ENCODE measurements at places on chromosomes 2 and 18.
A peak's percentile ranks its signal among the peaks of the same experiment; 100 is the strongest.

DNA sequence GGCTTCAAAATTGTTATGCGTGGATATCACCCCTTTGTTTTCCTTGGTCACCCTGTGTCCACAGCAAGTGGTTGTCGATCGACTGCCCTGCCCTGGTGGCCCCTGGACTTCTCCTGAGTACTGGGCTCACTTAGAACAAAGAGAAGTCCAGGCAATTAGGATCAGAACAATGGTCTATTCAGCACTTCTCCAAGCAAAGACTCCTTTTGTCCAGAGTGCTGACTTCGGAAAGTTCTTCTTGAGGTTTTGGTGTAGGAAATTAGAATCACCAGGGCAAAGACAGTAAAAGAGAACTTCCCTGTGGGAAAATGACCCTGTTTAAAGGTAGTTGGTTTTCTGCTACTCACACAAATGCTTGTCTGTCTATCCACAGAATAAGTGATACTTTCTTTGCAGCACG lies 173.9 kb downstream of the FHOD3 start:
- no peak for DNase-seq

DNA sequence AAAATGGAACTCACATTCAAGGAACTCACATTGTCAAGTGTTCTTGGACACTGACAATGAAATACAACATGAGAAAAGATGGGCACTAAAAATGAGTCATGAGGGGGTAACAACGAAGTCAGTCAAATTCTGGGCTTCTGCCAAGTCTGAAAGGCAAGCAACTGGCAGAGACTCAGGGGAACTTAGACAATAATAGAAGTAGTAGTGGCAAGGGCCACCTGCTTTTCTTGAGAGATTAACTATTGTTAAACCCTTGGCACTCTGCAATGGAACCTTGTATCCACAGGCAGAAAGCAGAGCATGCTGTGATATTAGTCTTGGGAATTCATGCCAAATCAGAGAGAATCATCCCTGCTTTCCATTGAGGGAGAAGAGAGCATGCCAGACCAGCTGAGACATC lies 382.6 kb upstream of the CDH2 start:
- DNase-seq: no peak

GRCh38 chr2:185745864-185746859 lies 7.6 kb downstream of the FSIP2 start:
- DNase-seq: no peak

GRCh38 chr2:240705204-240705791 lies 13.6 kb downstream of the AQP12A start:
- DNase-seq: peak; percentile 46

DNA sequence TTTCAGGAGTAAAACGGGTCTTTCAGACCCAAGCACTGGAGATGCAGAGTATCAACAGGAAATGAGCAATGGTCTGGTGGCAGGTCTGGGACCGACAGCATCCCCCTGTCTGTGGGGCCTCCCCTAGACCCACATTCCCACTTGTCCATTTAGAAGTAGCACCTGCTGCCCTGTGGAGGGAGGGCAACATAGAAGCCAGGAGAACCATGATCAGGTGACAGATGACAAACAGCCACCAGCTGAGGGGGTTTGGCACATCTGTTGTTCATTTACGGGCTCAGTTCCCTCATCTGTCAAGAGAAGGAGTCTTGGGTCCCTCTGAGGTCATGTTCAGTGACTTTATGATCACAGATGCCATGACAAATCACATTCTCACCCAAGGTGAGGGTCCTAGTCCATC lies 77.9 kb upstream of the SLC66A3 start:
- no peak for DNase-seq

DNA sequence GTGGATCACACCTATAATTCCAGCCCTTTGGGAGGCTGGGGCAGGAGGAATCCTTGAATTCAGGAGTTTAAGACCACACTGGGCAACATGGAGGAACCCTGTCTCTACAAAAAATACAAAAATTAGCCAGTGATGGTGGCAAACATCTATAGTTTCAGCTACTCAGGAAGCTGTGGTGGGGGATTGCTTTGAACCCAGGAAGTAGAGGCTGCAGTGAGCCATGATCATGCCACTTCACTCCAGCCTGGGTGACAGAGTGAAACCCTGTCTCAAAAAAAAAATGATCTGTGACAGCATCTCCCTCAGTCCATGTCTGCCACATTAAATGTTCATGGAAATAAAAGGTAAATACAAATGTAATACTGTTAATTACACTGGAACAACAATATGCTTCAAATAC lies 121.4 kb upstream of the COL5A2 start:
- DNase-seq: no peak

DNA sequence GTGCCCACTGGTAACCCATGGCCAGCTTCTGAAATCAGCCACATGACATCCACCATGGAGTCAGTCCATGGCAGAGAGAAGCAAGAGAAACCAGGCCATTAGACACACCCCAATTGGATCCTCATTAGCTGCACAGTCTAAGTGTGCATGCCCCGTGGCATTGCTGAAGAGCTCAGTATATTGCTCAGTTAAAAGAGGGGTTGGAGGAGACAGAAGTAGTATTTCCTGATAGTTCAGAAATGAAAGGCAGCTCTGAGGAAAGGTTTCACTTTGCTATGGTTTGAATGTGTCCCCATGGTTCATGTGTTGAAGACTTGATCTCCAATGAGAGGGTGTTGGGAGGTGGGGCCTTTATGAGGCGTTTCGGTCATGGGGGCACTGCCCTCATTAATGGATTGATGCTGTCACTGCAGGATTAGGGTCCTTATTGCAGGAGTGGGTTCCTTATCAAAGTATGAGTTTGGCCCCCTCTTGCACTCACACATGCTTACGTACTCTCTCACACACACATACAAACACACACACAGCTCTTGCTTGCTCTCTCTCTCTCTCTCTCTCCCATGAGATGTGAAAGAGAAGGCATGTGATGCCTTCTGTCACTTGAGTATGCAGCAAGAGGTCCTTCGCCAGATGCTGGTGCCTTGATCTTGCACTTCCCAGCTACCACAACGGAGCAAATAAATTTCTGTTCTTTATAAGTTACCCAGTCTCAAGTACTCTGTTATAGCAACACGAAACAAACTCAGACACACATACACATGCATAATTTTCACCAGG lies 58.0 kb downstream of the TMEM163 start:
- DNase-seq: no peak

DNA sequence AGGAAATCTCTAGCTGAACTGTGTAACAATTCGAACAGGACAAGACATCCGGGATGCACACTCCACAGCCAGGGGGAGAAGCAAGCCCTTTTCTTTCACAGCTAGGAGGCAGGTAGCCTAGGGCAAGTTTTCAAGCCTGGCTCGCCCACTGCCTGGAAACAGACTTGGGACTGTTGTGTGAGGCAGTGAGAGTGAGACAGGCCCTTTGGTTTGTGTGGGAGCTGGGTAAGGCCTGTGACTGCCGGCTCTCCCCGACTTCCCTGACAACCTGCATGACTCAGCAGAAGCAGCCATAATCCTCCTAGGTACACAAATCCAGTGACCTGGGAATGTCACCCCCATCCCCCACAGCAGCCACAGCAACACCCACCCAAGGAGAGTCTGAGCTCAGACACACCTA lies 179.7 kb downstream of the WDPCP start:
- peak; percentile 13 for DNase-seq

GRCh38 chr2:16507655-16508489 lies 157.8 kb downstream of the CYRIA start:
- DNase-seq: peak; percentile 39

DNA sequence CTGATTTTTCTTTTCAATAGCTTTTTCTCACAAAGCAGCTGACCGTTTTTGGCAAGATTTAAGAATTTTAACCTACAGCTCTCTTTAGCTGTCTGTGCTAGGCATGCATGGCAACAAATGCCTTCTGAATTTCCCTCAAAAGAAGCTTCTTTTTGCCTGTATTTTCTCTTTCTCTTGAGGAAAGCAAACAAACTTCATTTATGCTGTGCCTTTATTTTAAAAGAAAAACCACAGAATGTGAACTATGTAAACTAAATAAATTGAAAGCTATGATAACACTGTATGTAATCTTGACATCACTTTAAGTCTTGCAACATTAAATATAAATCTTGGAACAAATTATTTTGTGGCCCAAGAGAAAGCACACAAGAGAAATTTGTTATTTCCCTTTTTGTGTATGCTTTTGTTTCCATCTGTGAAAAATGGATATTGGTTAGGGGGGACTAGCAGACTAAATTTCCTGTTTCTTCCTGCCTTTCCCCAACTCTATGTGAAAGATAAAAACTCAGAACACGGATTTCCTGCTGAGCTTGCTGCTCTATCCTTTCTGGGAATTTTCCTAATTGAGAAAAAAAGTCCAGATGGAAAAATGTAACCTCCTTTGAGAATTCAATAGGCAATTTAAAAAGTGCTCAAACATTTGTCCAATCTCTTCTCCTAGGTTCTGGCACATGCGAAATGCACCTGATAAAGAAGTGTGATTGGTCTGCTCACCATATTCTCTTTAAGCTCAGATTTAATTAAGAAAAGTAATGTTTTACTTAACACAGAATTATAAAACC lies 20.9 kb upstream of the TFPI start:
- no peak for DNase-seq

GRCh38 chr2:53600815-53601214 lies 166.8 kb upstream of the CHAC2 start:
- peak; percentile 41 for DNase-seq

- DNase-seq: no peak
These were observed 95.3 kb downstream of the FSIP2 start for GRCh38 chr2:185833864-185834263.

DNA sequence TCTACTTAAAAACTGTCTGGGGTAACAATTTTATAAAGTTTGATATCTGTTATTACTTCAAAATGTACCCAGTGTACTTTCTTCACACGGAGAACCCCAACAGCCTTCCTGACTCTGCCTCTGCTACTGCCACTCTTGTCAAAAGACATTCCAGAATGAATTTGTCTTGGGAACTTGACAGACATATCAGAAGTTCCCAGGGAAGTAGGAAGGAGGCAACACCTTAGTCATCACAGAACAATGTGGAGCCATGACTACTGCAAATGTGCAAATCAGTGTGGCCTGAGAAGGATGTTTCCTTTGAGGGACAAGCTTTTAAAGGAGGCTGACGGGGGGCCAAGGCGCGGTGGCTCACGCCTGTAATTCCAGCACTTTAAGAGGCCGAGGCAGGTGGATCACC lies 133.8 kb upstream of the RNF152 start:
- no peak for DNase-seq

DNA sequence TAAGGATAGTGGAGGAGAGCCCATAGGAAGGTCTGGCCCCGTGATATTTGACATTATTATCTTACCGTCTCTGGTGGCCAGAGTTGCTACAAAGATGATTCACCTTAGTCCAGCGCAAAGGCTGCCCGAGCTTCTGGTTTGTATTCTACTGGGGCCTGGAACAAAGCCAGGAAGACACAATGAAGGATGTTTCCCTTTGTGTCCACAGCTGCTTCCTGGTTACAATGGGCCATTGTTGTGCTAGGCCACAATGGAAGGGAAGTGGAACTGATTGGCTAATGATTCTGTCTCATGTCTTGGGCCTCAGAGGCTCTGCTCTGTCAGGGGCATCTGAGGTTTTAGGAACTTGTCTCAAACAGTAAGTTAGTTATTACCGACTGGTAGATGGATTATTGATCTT lies 132.2 kb downstream of the TDRD15 start:
- peak; percentile 42 for DNase-seq

DNA sequence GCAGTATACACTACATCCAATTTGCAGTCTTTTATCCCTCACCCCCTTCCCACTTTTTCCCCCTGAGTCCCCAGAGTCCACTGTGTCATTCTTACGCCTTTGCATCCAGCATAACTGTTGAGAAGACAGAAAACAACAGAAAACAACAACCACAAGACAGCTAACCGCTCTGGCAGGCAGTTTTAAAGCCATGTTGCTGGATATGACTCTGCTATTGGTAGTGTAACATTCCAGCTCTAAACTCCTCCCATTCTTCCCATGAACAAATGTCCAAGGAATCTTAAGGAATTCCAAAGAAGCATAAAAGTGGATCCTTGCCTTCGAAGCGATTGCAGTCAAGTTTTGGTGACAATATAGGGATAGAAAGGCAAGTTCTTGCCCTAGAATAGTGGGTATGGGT lies 599.1 kb downstream of the NYAP2 start:
- DNase-seq: no peak

DNA sequence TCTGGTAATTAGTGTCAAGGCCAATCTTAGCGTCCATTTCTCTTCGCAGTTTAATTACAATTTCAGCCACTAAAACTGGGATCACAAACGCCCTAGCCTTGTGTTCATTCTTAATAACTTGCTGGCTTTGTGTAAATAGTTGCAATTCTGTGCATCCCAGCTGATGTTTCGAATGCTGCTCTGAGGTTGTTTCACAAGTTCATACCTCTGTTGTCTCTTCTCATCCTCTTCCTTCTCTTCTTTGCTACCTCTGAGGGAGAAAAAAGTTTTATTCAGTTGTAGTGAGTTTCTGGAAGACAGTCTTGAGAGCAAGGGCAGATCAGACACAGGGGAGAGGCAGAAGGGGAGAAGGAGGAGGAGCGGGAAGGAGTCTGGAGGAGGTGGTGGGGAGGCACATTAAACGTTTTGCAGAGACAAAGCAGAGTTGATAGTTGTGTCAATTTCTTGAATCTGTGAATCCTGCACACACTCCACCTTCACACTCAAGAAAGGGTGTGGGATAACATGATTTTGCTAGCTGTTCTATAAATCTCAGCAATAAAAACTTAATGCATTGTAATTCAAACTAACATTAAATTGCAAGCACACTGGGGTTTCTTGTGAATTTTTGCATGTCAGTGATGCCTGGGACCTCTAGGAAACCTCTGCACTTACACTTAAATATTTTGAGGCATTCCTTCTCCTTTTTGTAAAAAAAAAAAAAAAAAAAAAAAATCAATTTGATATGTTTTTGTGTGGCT lies 6.8 kb downstream of the MEIS1 start:
- no peak for DNase-seq

- no peak for DNase-seq
These were observed 1634.6 kb upstream of the CELF4 start for GRCh38 chr18:39200153-39200552.

DNA sequence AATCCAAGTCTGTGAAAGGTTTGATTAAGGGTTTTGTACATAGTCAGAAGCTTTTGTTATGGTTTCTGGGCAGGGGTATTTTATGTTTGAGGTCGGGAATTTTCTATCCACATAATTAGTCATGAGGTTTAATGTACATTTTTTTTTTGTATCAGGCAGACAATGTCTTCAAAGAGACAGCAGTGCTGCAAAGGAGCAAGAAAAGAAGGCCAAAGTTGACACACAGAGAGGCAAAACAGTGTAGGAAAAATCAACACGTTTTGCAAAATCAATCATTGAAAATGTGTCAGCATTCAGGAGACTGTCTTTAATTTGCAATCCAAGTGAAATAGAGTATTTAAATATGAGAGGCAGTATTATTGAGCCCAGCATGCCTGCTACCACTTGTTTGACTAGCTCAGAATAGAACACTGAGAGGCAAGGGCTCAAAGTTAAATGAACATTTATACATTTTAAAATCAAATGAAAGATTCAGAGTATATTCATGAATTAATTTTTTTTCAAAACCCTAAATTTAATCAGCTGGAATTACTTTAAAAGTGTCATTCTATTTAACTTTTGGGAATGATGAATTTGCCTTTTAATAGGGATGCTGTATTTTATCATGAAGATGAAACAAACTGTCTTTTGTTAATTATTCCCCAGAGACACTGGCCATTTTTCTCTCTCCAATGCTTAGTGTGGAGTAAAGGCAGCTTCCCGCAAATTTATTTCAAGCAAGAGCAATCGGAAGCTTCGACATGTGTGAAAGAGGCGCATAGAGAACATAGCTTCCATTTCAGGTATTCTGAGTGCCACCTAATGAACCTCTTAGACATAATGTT lies 11.3 kb downstream of the VRK2 start:
- no peak for DNase-seq

GRCh38 chr2:218130377-218130776 lies 4.5 kb downstream of the CXCR2 start:
- DNase-seq: no peak
